CD4-positive, alpha-beta T cell treated with Interleukin-17A for 1 hour (primary cell): ENCODE measurements at places on chromosomes 2 and 18.

- DNase-seq: peak; percentile 22
These were observed 50.4 kb downstream of the PLEKHA3 start for GRCh38 chr2:178530625-178531142.

- DNase-seq: no peak
These were observed 14.0 kb downstream of the STAM2 start for GRCh38 chr2:152161598-152161997.

DNA sequence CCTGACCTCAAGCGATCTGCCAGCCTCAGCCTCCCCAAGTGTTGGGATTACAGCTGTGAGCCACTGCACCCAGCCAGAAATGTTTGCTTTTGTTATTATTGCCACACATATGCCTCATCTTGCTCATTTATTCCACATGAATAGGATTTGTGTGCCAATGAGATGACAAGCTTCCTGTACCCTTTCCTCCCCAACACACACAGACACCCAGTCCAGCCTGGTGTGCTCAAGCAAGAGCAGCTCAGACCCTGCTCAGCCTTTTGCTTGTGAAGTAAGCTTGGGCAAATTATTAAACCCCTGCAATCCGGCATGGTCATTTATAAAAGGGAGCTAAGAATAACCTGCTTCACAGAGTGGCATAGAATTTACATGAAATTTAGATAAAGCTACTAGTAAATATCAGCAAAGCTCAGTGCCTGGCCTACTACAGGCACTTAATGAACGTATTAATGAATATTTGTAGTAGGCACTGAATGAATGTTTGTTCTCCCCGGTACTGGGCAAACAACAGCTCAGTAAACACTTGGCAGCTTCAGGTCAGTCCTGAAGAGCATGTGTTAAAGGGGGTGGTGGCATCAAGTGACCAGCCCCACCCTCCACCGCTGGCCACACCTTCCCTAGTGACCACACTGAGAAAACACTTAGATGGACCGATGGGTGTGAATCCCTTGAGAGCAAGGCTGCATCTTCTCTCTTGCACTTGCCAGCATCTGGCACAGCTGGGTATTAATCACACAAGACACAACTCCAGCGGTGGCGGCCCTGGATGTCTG is 280.2 kb downstream of the SRBD1 start:
- DNase-seq: no peak

- no peak for DNase-seq
These were observed 197.6 kb downstream of the NDUFA10 start for GRCh38 chr2:239827523-239827890.

- no peak for DNase-seq
These were observed 103.7 kb downstream of the RBMS1 start for GRCh38 chr2:160389875-160390274.

DNA sequence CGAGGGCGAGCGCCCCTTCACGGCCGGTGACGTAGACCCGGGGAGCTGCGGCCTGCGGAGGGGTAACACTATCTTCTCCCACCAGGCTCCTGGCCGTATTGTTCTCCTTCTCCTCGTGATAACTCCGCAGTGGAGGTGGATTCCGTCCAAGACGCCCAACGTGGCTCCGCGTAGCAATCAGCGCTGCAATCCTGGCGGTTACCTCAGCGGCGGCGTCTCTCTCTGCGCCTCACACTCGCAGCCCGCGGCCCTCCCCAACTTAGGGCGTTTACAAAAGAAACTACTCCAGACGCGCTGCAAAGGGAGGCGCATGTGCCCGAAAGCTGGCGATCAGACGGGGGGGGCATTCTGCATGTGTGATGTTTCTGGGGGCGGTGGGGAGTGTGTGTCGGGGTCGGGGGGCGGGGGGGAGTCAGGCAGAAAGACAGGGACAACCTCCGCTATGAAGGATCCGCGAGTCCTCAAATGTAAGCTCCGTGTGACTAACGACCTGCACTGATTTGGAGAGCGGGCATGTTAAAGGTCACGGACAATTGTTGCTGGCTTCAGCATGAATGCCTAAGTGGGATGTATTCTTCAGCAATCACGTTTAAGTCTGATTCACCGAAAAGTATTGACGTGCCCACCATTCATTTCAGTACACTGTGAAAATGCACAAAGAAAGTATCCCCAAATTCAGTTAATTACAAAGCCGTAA is 1.3 kb upstream of the ZNF516 start:
- peak; percentile 51 for DNase-seq

GRCh38 chr2:194999771-195000170 is 657.3 kb upstream of the SLC39A10 start:
- no peak for DNase-seq

- DNase-seq: no peak
These were observed 94.1 kb downstream of the RTN4 start for GRCh38 chr2:54956111-54956627.

GRCh38 chr18:50358844-50359243 is 16.0 kb upstream of the SKA1 start:
- DNase-seq: no peak

DNA sequence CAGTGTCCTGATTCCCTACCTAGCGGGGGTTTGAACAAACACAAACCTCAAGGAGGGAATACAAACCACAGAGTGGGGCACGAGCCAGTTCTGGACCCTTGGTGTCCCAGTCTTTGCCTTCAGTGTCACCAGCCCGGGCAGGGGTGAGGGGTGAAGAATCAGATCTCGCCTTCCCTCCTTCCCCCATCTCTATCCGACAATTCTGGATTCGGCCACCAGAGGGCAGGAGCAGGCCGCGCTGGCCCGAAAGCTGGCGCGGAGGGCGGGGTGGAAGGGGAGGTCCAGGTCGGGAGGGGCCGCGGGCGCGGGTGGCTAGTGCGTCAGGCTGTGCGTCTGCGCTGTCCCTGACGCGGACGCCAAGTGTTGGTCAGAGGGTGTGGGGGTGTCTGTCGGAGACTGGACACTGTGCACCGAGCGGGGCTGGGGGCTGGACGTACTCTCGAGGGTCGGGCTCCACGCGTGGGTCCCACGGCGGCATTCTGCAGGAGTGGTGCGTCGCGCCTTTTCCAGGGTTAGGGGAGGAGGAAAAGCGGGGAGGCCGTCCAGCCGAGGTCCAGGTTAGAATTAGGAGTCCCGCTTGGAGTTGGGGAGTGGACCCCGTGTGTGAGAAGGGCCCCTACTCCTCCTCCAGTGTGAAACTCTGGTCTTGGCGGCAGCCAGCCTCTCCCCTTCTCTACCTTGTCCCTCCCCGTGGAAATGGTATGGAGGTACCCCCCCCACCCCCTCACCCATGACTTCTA is 2.9 kb upstream of the CRYBA2 start:
- peak; percentile 80 for DNase-seq

DNA sequence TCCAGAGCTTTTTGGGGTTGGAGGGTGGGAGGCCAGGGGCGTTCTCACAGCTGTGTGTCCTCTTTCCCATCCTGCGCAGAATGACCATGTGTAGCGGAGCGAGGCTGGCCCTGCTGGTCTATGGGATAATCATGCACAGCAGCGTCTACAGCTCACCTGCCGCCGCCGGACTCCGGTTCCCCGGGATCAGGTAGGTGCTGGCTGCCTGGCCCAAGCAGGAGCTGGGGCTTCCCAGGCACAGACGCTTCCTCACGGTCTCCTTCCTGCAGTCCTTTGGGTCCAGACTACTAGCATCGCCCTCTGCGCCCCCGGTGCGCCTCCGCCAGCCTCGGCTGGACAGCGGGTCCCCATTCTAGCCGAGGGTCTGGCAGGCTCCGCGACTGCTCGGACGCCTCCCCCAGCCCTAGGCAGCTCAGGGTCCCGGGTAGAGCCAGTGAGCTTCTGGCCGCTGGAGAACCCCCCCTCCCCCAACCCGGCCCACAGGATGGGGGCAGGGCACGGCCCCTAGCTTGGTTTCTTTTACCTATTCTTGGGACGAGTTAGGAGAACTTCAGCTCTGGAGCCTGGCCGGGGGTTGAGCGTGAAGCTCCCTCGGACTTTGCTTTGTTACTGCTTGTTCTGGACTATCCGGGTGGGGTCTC is 756 bp downstream of the ADCYAP1 start:
- no peak for DNase-seq

DNA sequence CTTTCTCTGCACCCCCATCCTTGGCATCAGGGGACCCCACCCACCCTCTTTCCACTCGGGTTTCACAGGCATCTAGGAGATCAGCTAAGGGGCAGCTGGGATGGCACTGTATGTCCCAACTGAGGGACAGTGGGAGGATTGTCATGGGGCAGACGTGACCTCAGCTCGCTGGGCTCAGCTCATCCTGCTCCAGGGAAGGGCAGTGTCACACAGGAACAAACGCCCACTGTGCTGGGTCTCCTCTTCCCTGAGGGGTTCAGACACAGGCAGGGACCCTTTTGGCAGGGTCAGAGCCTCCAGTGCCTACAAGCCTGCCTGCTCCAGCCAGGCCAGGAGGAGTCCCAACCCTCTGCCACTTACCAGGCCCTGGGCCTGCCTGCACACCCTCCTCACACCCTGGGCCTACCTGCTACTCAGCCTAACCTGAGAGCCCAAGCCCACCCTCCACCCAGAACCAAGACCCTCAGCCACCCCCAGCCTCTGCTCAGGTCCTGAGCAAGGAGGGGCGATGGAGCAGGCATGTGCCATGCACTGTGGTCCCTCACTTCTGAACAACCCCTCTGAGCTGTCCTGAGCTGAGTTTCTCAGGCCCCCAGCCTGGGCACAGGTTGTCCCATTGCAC is 68.2 kb downstream of the HS1BP3 start:
- DNase-seq: no peak

DNA sequence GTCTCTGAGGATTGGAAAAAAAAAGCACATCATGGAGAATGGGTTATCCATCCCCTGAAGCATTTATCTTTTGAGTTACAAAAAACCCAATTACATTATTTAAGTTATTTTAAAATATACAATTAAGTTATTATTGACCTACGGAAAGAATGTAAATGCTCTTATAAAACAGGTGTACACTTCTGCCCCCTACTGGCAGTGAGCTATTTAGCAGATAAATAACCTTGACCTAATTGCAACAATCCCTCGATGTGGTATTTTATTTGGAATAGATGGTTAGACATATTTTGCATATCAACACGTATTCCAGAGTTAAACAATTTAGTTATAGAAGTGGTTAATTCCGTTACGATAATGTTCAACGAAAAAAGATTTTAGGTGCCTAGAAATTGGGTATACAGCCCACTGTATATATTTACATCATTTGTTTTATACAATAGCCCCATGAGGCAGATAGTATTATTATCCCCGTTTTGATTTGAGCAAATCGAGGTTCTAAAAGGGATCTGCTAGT is 9.1 kb upstream of the DAW1 start:
- DNase-seq: peak; percentile 60

GRCh38 chr2:24969784-24970183 is 2.0 kb downstream of the DNAJC27 start:
- DNase-seq: no peak

- no peak for DNase-seq
These were observed 223.5 kb downstream of the NDUFA10 start for GRCh38 chr2:239801404-239802184.

GRCh38 chr2:1556776-1557466 is 143.7 kb downstream of the TPO start:
- no peak for DNase-seq

- DNase-seq: no peak
These were observed 769.9 kb upstream of the FSHR start for GRCh38 chr2:49924044-49924817.
